ENCODE measurements at places on chromosomes 7 and 10.

- DNase-seq: no peak
Observed at GRCh38 chr7:100682228-100682741, 8.7 kb downstream of the GNB2 start.

- no peak for DNase-seq
Observed at GRCh38 chr10:130169136-130169859, 33.1 kb downstream of the GLRX3 start.

GRCh38 chr10:106027240-106027639 lies 1137.3 kb downstream of the SORCS1 start:
- DNase-seq: no peak

GRCh38 chr7:134721171-134721570 lies 58.3 kb upstream of the CALD1 start:
- no peak for DNase-seq

DNA sequence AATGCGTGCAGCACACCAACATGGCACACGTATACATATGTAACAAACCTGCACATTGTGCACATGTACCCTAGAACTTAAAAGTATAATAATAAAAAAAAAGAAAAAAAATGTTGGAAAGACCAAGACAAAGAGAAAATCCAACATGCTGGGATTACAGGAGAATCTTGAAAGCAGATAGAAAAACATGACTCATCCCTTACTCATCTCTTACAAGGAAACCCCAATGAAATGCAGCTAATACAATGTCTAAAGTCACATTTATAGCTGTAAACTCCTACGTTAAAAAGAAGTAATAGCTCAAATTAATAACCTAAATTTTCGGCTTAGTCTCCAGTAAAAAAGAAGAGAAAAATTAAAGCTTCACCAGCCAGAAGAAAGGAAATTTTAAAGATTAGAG lies 47.5 kb upstream of the DGKB start:
- no peak for DNase-seq

GRCh38 chr7:3537210-3537875 lies 236.3 kb downstream of the SDK1 start:
- DNase-seq: no peak

DNA sequence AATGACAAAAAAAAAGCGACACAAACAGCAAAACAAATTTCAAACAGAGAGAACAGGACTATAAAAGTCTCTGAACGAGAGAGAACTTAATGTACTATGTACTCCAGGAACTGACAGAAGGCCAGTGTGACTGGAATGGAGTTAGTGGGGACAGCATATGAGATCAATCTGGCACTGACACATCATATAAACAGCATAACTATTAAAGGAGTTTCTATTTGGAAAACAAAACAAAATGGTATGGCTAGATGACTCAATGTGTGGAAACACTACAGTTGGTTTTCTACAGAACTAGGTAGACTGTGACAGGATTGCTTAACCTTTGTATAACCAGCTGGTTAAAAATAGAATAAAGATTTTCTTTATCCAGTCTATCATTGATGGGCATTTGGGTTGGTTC lies 232.9 kb upstream of the KAT6B start:
- DNase-seq: no peak

DNA sequence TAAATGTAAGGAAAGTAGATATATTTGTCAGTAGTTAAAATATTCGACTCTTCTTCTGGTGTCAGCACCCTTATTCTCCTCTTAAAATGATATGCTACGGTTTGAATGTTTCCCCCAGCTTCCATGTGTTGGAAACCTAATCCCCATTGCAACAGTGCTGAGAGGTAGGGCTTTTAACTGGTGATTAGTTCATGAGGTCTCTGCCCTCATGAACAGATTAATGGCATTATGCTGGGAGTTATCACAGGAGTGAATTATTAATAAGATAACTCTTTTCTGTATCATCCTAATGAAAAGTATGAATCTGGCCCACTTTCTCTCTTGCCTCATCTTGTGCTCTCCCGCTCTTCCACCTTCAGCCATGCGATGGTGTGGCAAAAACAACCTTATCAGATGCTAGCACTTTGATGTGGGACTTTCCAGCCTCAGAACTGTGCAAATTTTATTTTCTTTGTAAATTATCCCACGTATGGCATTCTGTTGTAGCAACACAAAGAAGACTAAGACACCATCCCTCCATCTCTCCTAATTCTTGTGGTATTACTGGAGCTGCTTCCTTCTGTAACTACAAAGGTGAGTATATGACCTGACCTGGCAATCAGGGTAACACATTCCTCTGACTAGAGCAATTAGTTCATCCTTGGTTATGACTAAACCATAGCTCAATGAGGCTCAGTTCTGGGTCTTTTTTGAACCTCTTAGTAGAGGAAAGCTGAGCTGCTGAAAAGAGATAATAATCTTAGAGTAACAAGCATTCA lies 171.1 kb upstream of the TMEM196 start:
- DNase-seq: no peak

- no peak for DNase-seq
Observed at GRCh38 chr10:7417807-7418206, 7.0 kb upstream of the SFMBT2 start.

- DNase-seq: no peak
Observed at GRCh38 chr7:26856176-26856985, 8.0 kb downstream of the SKAP2 start.

DNA sequence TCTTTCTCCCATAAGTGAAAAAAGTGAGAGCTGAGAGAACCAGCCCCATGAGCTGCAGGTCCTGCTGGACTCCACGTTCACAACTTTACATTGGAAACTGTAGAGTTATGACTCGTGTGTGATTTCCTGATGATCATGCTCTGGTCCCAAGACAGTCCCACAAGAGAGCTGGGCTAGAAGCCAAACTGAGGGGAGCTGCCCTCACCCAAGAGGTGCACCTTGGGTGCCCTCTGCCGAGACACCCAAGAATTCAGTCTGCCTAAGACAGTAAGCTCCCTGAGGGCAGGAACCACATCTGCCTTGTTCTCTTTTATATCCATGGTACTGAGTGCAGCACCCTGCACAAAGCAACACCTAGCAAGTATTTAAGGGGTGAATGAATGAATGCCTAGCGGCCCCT lies 112.8 kb upstream of the SFMBT2 start:
- no peak for DNase-seq

DNA sequence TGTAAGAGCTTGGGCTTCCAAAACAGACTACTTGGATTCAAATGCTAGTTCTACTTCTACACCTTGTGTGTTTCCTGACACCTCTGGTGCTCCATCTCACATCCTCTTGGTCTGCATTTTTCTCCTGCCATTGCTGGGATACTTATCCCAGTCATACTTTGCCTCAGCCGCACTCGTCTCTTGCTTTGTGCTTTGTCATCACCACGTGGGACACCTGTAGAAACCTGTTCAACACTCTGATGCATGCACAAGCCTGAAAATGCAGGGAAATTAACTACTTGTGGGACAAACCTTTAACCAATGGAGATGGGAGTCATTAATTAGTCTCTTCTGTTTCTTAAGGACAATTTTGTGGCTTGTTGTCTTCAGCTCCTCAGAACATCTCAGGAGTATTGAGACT lies 94.2 kb upstream of the PHYHIPL start:
- no peak for DNase-seq

- no peak for DNase-seq
Observed at GRCh38 chr7:105452085-105452484, 63.4 kb upstream of the SRPK2 start.

DNA sequence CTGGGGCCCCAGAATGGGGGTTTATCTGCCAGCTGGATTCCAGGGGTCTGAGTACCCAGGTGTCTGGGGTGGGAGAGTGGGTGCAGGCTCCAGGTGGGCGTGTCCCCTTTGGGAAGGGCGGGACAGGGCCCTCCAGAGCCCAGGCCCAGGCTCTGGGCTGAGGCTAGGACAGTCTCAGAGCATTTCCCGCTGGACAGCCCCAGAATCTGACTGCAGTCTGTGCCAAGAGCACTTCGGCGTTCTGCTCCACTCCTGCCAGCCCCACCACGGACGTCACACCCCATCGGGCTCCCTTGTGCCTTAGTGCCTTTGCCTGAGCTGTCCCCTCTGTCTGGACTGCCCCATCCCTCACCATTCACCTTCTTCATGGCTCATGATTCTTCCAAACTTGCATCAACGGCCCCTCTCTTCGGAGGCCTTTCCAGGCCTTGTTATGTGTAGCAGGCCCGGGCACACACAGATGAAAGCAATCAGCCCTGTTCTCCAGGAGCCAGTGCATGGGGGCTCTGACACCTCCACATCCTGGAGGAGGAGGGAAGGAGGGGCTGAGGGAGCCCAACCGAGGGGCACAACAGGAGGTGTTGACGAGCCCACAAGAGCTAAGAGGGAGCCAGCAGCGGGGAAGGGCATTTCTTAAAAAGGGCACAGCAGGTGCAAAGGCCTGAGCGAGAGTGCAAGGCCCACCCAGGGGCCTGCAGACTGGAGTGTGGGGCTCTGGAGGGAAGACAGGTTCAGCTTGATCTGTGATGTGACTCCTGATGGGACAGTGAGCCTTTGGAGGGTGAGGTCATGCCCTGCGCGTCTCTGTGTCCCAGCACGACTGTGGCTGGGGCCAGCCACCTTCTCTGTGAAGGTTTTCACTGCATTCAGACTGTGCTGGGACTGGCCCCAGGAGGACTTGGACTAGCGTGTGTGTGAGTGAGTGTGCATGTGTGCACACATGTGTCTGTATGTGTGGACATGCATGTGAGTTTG lies 41.7 kb downstream of the GTF2IRD1 start:
- no peak for DNase-seq

- DNase-seq: no peak
Observed at GRCh38 chr7:151058781-151059366, 515 bp upstream of the SLC4A2 start.

DNA sequence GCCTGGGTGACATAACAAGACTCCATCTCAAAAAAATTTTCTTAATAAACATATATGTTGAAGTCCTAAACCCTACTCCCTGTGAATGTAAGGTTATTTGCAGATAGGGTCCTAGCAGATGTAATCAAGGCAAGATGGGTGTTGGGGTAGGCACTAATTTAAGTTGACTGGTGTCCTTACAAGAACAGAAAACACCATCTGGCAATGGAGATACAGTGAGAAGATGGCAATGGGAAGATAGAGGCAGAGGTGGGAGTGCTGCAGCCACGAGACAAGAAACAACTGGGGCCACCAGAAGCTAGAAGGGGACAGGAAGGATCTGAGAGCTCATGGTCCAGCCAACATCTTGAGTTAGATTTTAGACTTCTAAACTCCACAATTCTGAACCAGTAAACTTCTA lies 606.4 kb downstream of the CNTNAP2 start:
- no peak for DNase-seq

- DNase-seq: no peak
Observed at GRCh38 chr10:50809596-50809995, 69.9 kb downstream of the ASAH2B start.

DNA sequence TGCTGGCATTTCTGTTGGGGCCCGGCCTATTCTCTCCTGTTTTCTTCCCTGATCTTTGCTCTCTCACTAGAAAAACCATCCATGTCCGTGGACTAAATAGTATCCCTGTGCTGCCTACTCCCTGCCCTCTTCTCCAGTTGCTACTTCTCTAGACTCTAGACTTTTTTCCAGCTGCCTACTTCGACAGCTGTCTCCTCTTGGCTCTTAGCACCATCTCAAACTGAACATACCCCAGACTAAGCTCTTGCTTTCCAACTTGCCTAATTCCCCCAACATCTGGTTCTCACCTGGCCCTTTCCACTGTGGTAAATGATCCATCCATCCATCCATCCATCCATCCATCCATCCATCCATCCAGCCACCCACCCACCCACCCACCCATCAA lies 19.5 kb downstream of the ADCYAP1R1 start:
- no peak for DNase-seq

DNA sequence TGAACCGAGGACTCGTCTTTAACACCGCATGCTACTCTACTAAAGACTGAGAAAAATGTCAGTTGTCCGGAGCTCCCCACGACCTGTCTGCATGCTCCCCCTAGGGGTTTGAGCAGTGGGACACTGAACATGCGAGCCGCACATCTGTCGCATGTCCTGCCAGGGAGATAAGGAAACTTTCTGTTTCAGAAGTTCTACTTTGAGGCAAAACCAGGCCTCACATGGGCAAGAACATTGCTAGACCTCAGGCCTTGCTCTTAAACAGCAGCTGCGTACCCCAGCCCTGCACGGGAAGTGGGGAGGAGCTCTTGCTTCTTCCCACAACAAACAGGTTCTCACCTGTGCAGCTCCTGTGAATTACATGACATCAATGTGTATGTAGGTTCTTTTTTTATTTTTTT lies 30.3 kb upstream of the HERPUD2 start:
- no peak for DNase-seq

DNA sequence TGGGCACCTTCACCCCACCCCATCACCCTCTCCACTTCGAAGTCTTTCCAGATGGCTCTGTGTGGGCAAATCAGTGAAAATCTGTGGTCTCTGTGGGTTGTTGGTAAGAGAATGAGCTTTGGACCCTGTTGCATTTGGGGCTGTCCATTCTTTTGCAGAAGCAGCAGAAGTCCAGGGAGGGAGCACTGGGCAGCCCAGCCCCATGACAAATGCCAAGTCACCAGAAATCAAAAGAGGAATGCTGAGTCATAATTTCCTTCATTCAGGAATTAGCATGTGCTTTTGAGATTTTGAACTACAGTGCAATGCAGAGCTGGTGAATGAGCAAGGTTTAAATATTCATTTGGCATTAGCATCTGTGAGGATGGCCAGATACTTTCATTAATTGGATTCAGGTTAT lies 556.2 kb downstream of the LRMDA start:
- no peak for DNase-seq

GRCh38 chr7:97460433-97460832 lies 271.5 kb upstream of the TAC1 start:
- no peak for DNase-seq

DNA sequence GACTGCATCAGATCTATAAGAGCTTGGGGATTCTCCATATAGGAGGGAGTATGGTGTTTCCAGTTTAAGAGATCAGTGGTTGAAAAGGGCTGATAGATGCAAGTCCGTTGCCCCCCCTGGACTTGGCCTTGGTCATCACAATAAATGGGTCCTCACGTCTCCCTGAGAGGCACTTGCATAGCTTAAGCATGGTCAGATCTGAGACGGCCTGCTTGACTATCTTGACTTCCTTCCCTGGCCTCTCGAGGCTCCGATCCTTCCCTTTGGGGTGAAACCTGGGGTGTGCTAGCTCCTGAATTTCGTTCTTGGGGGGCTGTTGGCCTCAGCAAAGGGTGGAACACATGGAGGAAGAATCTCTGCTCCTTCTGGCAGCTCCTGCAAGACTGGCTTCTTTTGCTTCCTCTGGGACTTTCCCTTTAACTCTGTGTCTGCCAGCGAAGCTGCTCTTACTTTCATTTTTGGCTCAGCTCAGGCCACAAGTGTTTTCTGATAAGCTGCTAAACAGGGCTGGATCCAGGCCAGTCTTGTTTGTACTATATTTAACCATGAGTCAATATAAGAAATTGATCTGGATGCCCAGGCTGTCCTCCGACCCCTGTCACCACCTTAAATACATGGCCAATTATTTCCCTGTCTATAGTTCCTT lies 11.2 kb upstream of the ZNF485 start:
- DNase-seq: no peak

- no peak for DNase-seq
Observed at GRCh38 chr10:28217848-28218247, 85.0 kb downstream of the MPP7 start.

DNA sequence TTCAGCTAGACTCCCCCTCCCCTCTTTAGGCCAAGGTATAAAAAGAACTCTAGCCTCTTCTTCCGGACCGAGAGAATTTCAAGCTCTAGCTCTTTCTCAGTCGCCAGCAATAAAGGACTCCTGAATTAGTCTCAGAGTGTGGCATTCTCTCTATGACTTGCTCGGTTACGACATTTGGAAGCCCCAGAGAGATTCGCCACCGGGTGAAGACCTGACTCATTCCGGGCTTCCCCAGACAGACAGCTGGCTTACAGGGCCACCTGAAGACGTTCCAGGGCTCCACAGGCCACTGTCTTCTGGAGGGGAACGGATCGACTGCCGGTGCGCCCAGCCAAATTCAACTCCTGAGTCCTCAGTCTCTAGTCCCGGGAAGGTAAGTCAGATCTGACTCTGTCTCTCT lies at the start of gene AKR1B15:
Gene AKR1B15, plus strand, starts transcription at position 234 of the 400 bp plus-strand sequence. CDS start 15,510 bp downstream, outside the sequence.
- DNase-seq: no peak

Data from stimulated activated CD4-positive, alpha-beta T cell treated with anti-CD3 and anti-CD28 coated beads, Interleukin-1b, Interleukin-23, amount 100 ng/mL, for 1 hour (primary cell).